ENCODE measurements at places on chromosomes 2 and 18.

DNA sequence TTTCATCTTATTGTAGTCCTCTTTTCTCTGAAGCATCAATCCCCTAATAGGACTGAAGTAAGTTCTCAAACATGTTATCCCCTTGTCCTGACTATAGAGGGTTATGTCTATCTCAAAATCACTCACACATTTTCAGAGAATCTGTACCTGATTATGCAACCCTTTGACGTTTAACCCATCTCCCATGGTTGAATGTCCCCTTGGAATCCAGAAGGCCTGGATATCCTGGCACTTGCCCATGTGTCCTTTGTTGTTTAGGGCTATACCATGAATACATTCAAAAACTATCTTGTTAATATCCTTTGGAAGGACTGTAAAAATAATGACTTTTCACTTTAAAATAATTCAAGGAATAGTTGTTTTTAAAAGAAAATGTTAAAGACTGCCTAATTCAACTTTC lies 66.3 kb upstream of the PSMD14 start:
- DNase-seq, result no peak

DNA sequence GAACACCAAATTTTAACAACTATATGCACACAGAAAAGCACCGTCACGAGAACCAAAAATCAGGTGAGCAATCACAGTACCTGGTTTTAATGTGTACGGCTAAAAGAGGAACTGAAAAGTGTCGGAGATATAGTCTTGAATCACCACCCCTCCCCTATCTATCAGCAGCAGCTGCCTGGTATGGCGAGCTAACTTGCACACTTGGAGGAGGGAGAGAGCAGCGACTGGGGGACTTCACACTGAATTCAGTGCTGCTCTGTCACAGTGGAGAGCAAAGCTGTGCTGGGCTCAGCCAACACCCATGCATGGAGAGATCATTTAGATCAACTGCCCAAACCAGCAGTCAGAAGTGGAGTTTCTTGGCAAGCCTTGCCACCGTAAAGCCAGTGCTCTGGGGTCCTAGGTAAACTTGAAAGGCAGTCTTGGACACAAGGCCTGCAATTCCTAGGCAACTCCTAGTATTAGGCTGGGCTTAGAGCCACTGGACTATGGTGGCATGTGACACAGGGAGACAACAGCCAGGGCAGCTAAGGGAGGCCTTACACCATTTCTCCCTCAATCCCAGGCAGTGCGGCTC lies 89.2 kb upstream of the CD226 start:
- no peak for DNase-seq

DNA sequence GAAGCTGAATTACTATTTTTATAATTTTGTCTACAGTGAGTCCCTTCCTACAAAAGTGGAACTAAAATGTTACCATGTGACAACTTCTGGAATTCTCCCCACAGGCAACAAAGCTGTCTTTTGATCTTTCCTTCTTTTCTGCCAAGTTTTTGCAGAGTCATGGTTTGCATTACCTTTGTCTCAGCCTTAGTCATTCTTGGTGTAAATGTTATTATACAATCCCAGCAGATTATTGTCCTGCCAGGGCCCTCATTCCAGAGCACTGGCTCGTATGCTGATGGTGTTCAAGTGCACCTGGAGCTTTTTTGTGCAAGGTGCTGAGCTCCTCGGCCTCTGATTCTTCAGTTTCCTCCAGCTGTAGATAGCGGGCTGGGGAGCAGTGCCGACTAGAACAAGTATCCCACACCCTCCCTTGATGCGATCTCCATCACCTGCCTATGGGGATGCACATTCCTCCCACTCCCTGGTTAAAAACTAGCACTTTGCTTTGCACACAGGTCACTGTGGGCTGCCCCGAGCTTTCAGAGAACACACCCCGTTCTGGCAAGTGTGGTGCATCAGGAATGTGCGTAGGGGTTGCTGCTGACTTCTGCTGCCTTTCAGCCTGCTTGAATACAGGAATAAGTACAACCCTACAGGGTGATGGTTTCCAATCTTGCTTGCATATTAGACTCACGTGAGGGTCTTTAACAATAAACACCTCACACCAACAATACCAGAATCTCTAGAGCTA lies 263.6 kb downstream of the RNF144A start:
- no peak for DNase-seq

GRCh38 chr2:139495851-139496250 lies 715.7 kb upstream of the NXPH2 start:
- no peak for DNase-seq

DNA sequence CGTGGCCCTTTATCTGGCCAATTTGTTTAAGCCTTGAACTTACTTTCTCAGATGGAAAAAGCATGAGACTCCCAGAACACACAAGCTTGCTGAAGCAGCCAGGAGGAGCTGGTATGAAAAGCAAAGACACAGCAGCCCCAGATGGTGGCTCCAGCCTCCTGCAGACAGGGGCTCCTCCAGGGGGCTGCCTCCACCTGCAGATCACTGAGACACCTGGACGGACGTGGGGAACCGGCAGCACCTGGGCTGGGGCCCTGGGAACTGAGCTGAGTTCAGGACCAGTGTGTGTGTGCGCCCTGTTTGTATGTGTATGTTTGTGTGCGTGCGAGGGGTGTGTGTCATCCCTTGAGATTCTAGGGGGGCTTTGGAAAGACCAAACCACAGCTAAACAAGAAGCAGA lies 8.6 kb downstream of the CYS1 start:
- DNase-seq, result no peak

- no peak for DNase-seq
Observed at GRCh38 chr2:164881524-164881923, 39.9 kb upstream of the COBLL1 start.

- no peak for DNase-seq
Observed at GRCh38 chr2:19762142-19762541, 139.6 kb downstream of the TTC32 start.

DNA sequence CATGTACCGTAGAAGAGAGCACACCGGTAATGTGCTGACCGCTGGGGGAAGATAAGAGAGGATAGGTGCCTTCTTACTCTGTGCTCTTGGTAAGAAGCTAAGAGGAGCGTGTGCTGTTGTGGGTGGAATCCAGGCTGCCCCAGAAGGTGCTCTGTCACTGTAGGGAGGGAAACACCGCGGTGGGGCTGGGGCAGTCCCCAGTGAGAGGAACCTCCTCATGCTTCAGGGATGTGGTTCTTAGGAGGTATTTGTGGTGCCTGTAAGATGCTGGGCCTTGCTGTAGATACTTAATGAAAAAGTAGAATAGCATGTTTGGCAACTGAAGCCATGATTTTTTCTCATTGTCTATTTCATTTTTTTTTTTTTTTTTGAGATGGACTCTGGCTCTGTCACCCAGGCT lies 1.1 kb downstream of the COLEC11 start:
- DNase-seq, result peak; percentile 26

GRCh38 chr2:46422717-46423394 lies 56.5 kb upstream of the TMEM247 start:
- no peak for DNase-seq

DNA sequence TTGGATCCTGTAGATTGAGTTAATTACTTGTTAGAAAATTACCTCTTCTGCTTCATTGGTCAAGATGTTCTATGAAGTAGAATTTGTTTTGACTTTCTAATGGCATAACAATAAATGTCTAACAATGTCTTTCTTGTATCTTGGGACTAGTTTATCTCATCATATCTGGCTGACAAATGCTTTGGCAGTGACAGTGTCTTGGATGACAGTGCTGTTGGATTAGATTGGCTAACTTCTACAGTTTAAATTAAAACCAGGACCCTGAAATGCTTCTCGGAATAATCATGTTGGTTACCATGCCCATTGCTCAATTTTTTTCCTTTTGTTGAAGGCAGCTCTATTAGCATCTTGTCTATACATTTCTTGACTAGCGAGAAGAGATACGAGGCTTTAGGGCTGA lies 176.9 kb downstream of the PARD3B start:
- no peak for DNase-seq

DNA sequence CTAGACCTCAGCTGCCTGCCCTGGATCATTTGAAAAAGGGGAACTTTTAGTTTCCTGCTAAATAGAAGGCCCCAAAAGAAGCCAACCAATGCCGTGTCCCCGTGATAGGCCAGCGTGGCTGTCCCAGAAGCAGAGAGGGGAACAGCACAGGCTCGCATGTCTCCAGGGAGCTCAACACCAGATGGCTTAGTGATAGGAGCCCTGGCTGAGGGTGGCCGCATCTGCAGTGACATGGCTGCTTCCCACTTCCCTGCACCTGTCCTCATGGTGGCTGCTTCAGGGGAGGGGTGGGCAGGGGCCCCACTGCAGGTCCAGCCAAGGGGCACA lies 79.6 kb downstream of the MBP start:
- DNase-seq, result peak; percentile 82

- no peak for DNase-seq
Observed at GRCh38 chr18:55346961-55347740, 240.8 kb downstream of the TCF4 start.

GRCh38 chr2:60739156-60739555 lies 16.9 kb upstream of the PAPOLG start:
- no peak for DNase-seq

GRCh38 chr2:237786936-237787335 lies 11.6 kb upstream of the RBM44 start:
- DNase-seq, result no peak

DNA sequence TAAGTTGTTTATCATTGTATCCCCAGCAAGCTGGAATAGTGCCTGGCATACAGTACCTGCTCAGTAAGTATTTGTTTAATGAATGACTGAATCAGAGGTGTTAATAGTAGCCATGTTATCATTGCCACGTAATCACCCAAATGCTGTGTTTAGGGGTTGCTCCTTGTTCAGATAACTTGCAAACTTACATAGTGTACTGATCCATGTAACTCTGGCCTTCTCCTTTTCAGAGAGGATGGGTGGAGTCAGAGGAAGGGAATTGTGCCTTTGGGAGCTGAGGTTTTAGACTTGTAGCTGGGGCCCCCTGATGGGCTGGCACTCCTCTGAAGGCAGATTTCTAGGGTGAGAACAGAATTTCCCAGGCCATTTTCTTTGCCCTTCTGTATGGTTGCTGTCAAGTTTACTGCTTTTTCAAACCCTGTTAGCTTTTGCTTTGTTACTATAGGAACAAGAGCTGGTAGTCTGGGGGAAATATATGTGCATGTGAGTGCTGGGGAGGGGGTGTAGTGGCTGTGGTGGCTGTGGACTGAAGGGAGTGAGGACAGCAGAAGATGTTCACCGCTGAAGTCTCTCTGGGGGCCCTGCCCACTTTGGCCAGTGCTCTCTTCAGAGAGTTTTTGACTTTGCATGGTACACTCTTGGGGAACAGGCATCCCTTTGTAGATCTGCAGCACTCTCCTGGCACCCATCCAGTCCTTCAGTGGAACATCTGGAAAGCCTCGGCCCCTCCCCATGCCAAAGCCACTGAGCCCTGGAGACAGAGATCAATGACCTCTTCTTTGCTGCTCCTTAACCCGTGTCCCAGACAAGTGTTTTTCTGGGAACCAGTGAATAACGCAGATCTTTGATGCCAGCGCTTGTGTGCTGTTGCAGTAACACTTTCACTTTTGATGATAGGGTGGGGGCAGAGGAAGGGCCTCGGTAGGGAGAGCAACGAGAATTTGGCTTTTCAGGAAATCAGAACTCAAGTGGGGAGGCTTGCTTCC lies 209.0 kb downstream of the PRKCE start:
- no peak for DNase-seq

DNA sequence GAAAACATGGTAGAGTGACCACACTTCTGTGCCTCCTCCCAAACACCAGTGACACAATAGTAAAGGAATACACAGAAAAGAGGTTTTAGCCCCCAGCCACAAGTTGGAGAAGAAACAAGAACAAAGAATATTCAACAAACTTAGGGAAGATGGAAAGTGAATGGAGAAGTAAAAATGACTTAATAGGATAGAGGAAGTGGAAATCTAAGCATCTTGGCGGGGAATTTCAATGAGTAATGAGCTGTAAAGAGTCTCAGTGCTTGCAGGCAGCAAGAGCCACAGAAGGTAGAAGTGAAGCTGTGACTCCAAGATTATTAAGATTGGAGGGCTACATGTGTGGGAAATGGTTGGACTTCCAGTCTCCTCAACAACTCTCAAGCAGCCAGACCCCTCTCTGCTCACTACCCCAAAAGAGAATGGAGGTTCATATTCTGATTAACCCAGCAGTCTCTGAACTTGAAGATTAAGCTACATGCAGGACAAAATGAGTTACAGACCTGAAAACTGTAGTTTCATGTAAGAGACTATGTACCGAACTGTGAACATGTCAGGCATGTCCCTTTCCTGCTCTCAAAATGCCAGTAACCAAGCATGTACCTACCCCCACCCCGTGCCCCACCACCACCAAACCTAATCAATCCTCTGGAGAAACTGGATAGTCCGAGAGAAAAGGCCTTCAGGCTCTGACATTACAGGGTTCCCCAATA lies 16.9 kb upstream of the HNRNPLL start:
- no peak for DNase-seq

GRCh38 chr2:230346921-230347533 lies 20.0 kb downstream of the SP140L start:
- DNase-seq, result no peak

GRCh38 chr2:133541376-133541775 lies 26.9 kb downstream of the NCKAP5 start:
- no peak for DNase-seq

DNA sequence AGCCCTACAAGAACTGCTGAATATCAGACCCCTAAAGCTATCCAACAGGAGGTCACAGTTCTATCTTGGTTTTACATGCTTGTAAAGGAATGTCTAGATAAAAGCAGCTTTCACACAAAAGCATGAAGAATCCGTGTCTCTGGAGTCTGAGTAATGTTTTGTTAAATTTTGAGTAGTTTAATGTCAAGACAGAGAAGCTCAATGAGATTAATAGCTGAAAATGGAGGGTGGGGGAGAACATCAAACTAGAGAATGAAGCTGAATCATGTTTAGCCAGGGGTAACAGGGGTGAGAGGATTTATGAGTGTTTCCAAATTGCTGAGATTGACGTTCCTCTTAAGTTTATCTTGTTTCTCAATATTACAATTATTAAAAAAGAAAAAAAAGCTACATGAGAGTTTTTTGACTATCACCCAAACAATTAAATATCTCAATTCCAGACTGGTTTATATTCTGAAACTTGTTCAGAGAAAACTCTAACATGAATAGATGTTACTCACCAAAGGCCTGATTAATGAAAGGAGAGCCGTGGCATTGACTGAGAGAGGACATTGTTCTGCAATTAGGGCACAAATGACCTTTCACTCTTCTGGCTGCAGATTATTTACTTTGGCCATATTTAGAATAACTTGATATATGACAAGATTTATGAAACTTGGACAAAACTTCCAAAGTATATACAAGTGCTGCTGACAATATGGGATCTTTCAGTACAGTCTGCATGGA lies 266.4 kb upstream of the ETAA1 start:
- DNase-seq, result no peak

DNA sequence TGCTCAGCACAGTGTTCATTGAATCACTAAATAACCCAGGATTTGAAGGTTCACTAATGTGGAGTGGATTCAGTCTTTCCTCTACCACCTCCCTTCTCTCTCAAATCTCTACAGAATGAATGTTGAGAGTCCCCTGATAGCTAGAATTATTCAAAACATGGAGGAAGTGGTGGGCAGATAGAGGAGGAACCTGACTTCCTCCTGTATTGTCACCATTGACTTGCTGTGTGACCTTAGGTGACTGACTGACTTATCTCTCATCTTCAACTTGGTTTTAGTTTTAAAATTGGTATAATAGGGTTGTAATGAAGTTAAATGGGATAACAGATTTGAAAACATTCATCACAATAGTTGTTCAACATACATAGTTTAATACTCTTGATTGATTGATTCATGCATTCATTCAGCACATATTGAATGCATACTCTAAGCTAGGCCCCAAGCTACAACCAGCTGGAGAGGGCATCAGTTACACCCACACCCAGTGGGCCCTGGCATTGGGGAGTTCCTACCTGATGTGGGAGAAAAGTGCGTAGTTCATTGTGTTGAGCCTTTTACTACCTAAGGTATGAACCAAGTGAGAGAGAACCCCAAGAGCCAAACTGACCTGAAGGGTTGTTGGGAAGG lies 96.0 kb downstream of the WDR7 start:
- no peak for DNase-seq

GRCh38 chr2:38264396-38265221 lies 112.5 kb downstream of the ATL2 start:
- DNase-seq, result no peak

Data from aorta (tissue), 5 donors.